Inflammatory macrophage (primary cell): ENCODE measurements at places on chromosomes 16 and 17.

DNA sequence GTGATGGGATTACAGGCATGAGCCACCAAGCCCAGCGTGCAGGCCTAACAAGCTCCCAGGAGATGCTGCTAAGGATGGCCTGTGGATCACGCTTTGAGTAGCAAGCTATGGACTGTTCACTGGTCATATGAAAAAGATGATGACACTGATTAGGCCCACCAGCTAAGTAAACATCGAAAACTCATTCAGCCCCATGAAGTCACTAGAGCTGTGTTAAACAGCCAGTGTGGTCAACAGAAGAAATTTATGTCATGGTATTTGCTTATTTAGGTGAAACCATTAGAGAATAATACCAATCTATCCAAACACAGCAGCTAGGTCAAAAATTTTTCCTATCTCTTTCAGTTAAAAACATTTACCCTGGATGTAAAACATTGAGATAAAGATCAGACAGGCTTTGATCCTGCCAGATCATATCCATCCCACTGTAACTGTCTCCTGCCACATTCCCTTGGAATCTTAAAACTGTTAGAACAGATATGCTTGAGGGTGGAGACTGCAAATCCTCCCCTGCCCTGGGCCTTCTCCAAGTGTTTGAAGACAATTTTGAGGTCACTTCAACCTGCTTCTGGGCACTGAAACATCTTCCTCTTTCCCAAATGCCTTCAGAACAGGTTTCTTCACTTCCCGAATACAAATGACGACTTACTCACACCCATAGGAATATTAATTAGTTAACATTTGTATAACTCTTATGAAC, 30.9 kb downstream of the HOXB1 start:
- DNase-seq, result no peak

DNA sequence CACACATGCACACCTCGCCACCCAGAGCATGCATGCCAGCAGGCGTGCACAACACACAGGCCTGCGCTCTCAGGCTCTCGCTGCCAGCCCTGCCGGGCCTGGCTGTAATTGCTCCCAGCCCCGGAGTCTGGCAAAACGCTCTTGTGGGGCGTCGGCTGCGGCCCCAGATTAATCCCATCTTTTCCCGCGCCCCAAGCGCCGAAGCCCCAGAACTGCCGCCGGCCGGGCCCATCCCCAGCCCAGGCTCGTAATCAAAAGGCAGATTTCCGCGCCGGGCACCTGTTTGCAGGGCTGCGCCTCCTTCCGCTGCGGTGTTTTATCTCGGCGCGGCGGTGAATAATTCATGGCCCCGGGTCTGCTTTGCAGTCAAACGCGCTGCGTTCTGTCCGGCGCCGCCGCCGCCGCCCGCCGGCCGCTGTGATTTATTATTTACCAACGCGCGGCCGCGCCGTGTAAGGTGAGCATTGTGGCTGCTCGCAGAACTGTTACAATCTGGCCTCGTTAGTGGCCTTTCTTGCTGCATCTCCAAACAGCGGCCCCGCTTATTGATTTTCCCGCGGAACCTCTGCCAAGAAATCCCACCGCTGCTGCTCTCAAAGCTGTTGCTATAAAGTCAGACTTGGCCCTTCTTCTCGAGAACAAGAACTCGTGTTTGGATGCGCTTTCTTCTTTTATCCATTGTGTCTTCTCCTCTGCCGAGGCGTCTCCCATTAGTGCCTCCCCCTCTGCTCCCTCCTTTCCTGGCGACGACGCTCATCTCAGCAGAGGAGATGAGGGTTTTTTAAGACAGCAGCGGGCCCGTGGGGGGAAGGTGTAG, 126.1 kb downstream of the IRX5 start:
- DNase-seq, result no peak

GRCh38 chr17:72950242-72950931, 142.1 kb downstream of the SLC39A11 start:
- no peak for DNase-seq

DNA sequence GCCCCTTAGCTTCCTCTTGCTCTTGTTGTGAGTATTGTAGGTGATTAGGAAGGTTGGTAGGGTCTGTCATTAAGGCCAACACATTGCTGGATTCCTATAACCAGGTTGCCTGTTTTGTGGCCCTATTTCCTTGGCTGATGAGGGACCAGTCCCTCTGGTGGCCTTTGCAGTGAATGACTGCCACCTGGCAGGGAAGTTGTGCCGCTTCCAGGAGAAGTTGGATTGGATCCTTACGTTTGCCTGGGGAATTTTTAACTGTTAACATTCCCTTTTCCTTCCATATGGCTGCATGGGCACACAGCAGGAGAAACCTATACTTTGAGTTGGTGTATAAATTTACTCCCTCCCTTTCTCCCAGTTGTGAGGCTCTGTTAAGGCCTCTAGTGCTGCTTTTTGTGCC, 32.4 kb downstream of the LCMT1 start:
- DNase-seq, result no peak

DNA sequence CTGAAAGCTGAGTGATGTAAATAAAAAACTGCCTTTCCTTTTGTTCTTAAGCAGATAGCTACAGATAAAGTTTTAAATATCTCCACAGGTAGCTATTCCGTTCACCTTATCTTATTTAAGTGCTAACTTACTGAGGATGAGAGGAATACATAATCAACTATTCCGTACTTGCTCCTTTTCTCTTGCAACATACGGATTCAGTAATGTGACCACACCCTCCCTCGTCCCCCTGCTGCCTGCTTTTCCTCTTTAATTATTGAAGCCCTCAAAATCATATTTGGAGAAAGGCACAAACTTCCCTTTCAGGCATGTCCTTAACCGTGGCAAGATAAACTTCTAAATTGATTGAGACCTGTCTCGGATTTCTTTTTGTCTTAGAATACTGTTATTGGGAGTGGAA, 101.4 kb downstream of the MAP2K4 start:
- DNase-seq, result no peak

- DNase-seq, result no peak
These were observed 22.3 kb downstream of the USP36 start for GRCh38 chr17:78818152-78818846.

DNA sequence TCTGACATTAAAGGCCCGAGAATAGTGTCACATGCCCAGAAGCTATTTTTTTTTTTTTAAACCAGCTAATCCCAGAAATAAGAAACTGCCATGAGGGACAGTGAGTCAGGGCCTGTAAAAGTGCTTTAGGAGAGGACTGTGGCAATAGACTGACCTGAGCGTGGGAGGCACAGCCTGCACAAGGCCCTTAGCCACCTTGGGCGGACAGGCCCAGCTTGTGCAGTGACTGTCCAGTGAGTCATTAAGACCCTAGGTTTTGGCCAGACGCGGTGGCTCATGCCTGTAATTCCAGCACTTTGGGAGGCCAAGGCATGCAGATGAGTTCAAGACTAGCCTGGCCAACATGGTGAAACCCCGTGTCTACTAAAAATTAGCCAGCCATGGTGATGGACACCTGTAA, 343.0 kb upstream of the ZFHX3 start:
- DNase-seq, result no peak

GRCh38 chr16:82331974-82332750, 162.1 kb upstream of the MPHOSPH6 start:
- DNase-seq, result no peak

- peak; percentile 61 for DNase-seq
These were observed 7.3 kb upstream of the VEZF1 start for GRCh38 chr17:57995076-57995956.

DNA sequence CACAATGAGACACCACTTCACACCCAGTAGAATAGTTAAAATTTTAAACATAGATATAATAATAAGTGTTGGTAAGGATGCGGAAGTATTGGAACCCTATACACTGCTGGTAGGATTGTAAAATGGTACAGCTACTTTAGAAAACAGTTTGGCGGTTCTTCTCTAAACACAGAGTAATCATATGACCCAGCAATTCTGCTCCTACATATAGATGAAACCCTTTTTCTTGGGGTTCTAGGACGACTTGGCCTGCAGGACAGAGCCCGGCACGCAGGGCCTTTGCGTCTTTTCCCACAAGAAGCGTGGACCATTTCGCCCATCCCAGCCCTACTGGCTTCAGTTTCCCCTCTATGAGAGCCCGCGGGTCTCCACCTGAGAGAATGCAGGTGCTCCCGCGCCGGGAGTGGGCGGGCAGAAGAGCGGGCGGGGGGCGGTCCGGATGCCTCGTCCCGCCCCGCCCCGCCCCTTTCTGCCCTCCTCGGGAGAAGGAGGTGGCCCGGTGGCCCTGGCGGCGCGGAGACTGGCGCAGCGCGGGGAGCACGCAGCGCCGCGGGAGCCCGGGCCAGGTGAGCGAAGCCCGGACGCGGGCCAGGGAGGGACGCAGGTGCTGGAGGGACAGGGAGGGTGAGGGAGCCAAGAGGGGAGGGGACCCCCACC, at the start of gene SDR42E2:
TSS of gene SDR42E2 (plus strand) at position 508 of the 657 bp plus-strand sequence. CDS start 3,077 bp downstream, outside the sequence.
- no peak for DNase-seq

GRCh38 chr16:3876160-3876559, 4.4 kb downstream of the CREBBP start:
- DNase-seq, result no peak

DNA sequence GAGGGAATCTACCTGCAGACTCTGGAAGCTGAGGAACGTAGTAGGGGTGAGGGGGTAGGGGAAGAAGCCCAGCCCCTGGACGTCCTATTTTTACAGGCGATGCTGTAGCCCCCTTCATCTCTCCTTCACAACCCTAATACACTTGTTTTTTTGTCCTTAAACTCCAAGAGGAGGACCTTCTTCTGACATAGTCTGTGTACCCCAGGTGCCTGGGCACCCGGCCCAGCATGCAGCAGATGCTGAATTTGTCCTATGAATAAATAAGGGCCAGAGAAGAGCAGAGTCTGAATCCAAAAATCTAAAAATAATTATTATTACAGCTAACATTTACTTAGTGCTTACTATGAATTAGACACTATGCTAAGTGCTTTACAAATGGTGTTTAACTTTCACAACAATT, 5.1 kb downstream of the KIF18B start:
- no peak for DNase-seq

- peak; percentile 10 for DNase-seq
These were observed 40.3 kb upstream of the TNRC6A start for GRCh38 chr16:24689128-24689527.

DNA sequence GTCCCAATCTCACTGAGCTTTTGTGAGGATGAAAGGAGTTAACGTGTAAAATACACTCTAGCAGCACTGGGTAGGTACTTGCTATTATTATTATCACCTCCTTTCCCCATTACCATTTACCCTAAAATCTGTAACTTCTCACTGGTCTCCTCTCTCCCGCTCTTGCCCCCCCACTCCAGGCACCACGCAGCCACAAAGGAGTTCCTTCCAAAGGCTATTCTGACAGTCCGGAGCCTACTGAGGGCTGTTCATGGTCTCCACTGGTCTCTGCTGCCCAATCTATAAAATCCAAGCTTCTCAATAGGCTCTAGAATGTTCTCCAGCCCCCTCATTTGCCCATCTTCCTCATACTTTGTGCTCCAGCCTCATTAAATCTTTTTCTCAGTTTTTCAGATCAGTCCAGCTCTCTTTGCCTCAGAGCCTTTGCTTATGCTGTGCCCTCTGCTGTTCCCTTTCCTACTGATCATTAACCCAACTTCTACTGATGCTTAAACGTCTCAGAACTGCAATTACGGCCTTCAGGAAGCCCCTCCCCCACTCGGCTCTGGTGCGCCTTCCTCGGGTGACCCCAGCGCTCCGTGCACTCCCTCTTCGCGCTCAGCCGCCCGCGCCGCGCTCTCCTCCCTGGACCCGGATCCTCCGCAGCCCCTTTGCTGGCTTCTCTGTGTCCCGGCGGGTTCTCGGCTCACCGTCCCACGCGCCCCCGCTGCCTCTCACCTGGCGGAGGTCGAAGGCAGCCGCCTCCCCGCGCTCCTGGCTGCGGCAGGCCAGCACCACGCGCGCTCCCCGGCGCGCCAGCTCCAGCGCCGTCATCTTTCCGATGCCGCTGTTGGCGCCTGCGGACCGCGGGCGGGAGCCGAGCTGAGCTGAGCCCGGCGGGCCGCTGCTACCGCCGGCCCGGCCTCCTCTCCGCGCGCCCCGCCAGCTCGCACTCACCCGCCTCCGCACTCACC, 737 bp downstream of the DHRS13 start:
- no peak for DNase-seq

- DNase-seq, result peak; percentile 82
These were observed 19.9 kb upstream of the PLLP start for GRCh38 chr16:57304169-57305061.

DNA sequence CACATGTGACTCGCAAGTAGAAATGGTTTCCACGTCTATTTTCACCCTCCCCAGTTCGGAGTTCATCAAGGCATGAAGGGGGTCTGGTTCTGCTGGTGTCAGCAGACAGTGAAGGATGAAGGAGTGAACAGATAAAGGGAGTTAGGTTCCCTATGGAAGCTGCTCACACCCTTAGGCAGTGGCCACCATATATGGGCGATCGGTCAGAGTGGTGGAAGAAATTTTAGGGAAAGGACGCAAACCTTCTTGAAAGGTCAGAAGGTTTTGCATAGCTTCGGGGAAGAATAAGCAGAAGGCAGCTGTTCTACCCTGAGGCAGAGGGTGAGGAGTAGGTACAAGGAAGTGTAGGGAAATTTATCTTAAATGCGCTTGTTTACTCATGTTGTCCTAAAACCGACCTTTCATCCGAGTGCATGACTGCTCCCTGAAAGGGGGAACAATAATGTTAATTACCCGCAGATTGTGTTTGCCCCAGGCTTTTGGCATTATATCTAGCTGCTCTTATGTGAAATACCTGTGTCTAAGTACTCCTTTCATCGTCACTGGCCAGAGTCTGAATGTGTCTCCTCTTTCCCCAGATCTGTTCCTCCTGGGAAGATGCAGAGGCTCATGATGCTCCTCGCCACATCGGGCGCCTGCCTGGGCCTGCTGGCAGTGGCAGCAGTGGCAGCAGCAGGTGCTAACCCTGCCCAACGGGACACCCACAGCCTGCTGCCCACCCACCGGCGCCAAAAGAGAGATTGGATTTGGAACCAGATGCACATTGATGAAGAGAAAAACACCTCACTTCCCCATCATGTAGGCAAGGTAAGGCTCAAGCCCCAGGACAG, 12.5 kb downstream of the CDH5 start:
- DNase-seq, result no peak
